ENCODE measurements at places on chromosomes 16 and 17.

- H3K4me1 ChIP-seq, result peaks cover 2% of the 10 kb centered on the region
- DNase-seq, result no peak
- H3K36me3 ChIP-seq, result no peaks in the 10 kb centered on the region
- H3K27ac ChIP-seq, result no peak overlapping the region
Measured at GRCh38 chr17:19365833-19366636, 3.5 kb upstream of the B9D1 start.

GRCh38 chr16:70677499-70678120, 8.2 kb downstream of the MTSS2 start:
- no peak overlapping the region for H3K27ac ChIP-seq
- H3K4me3 ChIP-seq, result no peak overlapping the region
- no peaks in the 10 kb centered on the region for H3K27me3 ChIP-seq
- peak; percentile 23 for DNase-seq
- H3K36me3 ChIP-seq, result no peaks in the 10 kb centered on the region

- no peak for DNase-seq
- no peaks in the 10 kb centered on the region for H3K27me3 ChIP-seq
- no peak overlapping the region for H3K4me3 ChIP-seq
- H3K36me3 ChIP-seq, result no peaks in the 10 kb centered on the region
- no peaks in the 10 kb centered on the region for H3K4me1 ChIP-seq
Measured at GRCh38 chr17:8914554-8914953, 47.1 kb upstream of the PIK3R6 start.

- H3K36me3 ChIP-seq, result no peaks in the 10 kb centered on the region
- no peak for DNase-seq
- H3K4me1 ChIP-seq, result peaks cover 32% of the 10 kb centered on the region
- H3K27me3 ChIP-seq, result no peaks in the 10 kb centered on the region
- H3K4me3 ChIP-seq, result no peak overlapping the region
- no peak overlapping the region for H3K27ac ChIP-seq
Measured at GRCh38 chr16:89473791-89474414, 16.5 kb downstream of the ANKRD11 start.

DNA sequence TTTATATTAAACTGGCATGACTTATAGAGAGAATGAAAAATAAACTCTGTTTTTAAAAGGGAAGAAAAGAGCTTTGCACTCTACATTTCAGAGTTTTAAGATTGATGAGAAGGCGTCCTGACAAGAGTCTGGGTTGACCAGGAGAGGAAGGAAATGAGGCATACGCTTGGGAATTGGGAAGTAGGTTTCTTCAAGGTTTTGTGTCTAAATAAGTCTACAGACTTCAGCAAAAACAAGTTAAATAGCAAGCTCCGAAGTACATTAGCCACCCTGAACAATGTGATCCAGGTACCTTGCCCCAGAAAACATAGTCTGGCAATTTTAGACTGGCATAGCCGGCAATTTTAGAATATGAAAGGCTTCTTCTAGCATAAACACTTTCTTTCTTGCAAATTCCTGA, 28.5 kb upstream of the CCDC182 start:
- no peaks in the 10 kb centered on the region for H3K36me3 ChIP-seq
- DNase-seq, result no peak
- H3K4me1 ChIP-seq, result no peaks in the 10 kb centered on the region
- no peaks in the 10 kb centered on the region for H3K27me3 ChIP-seq

Data from ovary (tissue), 10 donors.